ENCODE measurements at places on chromosomes 4 and X.

DNA sequence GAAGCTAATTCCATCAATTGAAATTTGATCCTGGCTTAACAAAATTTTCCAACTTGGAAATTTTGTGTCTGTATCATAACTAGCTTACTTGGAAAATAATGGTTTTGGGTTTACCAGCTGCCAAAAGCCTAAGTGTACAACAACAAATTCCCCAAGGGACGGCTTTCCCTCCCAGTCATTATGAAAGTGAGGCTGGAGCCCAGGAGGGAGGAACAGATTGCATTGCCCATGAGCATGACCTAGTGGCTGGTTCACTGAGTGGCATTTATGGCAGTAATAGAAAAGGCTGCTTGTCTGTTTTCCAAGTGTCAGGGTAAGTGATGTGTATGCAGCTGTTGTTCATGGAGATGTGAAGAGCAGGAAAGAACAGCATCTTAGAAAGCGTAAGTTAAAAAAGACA lies 70.8 kb upstream of the HHIP start:
- no peak for DNase-seq

GRCh38 chr4:6869944-6870343 lies 39.7 kb upstream of the TBC1D14 start:
- DNase-seq: no peak

GRCh38 chr4:2243681-2244380 lies 1.9 kb upstream of the HAUS3 start:
- DNase-seq: peak; percentile 69

- no peak for DNase-seq
Measured at GRCh38 chrX:122934131-122934530, 249.9 kb upstream of the GRIA3 start.

DNA sequence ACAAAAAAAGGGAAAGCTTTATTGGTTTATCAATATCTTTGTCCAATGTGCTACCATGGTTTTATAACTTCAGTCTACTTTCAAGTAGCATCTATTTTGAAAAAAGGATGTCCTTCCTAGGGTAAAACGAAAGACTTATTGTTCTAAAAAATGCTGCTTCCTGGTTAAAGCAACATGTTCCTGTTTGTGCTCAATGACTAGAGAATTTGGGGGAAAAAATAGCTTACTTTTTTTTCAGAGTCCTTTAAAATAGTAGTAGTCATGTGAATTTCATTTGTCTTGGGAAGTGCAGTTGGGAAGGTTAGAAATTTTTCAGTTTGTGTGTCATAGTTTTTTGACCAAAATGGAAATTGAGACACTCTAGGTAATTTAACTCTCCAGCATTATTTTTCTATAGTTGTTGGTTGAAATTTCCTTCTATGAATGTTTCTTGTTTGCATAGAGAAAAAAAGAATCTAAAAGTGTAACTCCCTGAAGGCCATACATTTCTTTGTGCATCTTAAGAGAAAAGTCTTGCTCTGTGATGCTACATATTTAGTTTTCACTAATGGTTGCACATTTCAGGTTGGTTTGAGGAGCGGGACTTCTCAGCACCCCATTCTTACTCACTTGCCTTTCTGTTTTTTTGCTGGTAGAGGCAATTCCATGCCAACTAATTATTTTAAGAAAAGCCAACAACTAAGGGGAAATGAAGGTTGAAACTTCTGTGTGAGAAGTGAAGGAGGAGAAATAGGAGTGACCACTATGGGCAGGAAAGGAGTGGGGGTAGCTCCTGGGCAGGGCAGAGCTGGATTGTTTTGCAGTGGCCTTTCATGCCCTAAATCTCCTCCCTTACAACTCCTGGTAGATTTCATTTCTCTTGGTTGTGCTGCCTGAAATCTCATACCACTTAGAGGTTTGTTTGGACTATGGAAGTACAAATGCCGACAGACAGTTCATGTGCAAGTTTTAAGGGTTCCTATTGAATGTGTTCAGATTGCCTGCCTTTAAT lies 76.4 kb downstream of the RAPGEF2 start:
- no peak for DNase-seq

DNA sequence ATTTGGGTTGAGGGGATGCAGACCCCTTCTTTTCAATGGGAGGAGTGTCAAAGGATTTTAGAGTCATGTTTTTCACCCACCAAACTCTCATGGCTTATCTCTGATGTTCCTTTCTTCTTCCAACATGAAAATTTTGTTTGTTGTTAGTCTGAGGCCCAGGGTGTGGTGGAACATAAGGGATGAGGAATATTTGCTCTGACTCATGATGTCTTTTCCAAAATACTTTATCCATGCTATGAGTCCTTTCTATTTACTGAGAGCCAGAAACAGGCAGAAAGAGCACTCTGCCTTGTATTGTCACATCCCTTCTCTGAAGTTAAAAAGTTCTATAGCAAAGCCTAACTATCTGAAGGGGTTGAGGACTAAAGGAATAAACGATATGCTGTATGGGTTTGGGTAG lies 61.6 kb upstream of the GYPA start:
- no peak for DNase-seq

GRCh38 chr4:36310793-36311192 lies 29.4 kb downstream of the DTHD1 start:
- DNase-seq: no peak

GRCh38 chrX:63755892-63756291 lies 29.1 kb downstream of the ARHGEF9 start:
- DNase-seq: no peak

GRCh38 chr4:148254621-148255343 lies 187.4 kb downstream of the NR3C2 start:
- DNase-seq: no peak

DNA sequence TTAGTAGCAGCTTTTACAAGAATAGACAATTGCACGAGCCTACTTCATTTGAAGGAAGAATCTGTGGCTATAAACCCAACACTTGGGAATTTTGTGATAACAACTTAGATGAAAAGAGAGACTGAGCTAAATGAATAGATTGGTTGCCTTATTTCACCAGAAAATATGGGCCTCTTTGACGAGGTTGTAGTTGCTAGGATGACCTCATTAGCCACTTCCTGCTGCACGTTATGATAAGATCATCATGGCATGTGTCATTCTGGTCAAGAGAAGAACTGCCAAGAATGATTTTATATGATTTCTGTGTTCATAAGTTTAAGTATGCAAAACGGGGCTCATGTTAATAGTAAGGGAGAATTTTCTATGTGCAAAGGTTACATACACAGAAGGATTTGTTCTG lies 321.9 kb upstream of the GIMD1 start:
- no peak for DNase-seq

- no peak for DNase-seq
Measured at GRCh38 chr4:176387571-176387970, 67.8 kb downstream of the SPCS3 start.

GRCh38 chr4:2927696-2928075 lies 35.5 kb downstream of the NOP14 start:
- DNase-seq: no peak

DNA sequence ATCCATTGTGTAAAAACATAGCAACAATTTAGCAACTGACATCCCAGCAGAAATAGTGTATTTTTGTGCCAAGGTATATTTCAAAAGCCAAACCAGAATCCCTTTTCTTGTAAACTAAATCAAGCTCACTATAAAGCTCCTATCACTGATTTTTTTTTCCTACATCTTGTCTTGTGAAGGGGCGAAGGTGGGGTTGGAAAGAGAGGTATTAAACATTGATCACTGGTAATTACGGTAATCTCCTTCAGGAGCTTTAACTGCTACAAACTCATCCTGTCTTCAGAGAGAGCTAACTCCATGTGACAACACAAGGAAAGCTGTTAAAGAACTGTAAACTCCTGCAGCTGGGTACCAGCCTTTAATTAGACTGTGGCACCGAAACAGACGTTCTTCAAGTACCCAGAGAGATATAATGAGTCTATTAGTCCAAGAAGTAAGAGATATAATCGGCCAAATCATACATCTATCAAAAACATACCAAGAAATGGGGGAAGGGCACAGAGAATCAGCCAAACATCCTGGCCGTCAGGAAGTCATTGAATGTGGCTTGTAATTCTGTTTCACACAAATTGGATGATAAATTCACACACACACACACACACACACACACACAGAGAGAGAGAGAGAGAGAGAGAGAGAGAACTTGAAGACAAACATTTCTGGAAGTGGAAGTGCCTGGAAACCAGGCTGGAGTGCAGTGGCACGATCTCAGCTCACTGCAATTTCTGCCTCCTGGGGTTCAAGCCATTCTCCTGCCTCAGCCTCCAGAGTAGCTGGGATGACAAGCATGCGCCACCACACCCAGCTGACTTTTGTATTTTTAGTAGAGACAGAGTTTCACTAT lies 111.9 kb upstream of the PPARGC1A start:
- no peak for DNase-seq

GRCh38 chrX:77453190-77453589 lies 6.0 kb downstream of the FGF16 start:
- no peak for DNase-seq

- no peak for DNase-seq
Measured at GRCh38 chr4:102324730-102325129, 20.6 kb downstream of the SLC39A8 start.

DNA sequence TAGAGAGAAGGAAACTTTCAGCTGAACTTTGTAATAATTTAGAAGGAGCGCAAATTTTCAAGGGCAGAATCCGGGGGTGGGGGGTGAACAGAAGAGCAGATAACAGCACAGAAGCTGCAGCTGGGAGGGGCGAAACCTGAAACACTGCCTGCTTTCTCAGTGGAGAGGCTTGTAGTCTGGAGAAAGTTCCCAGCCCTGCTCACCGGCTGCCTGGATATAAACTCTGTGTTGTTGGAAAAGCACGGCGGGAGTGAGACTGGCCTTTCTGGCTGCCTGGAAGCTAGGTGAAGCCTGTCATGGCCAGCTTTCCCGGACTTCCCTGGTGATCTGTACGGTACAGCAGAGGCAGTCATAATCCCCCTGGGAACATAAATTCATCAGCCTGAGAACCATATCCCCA lies 1352.1 kb upstream of the DIAPH2 start:
- no peak for DNase-seq

- no peak for DNase-seq
Measured at GRCh38 chr4:124025428-124025827, 628.8 kb downstream of the SPRY1 start.

DNA sequence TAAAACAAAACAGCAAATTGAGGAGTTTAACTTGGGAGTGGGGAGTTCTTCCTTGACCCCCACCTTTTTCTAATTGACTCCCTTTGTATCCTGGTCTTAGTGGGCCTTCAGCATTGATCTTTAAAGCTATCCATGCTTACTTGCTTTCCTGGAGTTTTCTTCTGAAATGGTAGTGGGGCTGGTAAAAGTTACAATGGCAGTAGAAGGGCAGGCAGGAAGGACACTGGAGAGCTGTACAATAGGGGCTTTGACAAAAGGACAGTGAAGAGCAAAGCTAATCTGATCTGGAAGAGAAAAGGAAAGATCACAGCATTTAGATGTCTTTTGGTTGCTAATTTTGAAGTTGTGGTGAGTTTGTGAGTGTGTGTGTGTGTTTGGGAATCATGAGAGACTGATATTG lies 111.5 kb downstream of the MID1 start:
- DNase-seq: no peak

GRCh38 chr4:90624781-90625180 lies 497.6 kb downstream of the CCSER1 start:
- no peak for DNase-seq

DNA sequence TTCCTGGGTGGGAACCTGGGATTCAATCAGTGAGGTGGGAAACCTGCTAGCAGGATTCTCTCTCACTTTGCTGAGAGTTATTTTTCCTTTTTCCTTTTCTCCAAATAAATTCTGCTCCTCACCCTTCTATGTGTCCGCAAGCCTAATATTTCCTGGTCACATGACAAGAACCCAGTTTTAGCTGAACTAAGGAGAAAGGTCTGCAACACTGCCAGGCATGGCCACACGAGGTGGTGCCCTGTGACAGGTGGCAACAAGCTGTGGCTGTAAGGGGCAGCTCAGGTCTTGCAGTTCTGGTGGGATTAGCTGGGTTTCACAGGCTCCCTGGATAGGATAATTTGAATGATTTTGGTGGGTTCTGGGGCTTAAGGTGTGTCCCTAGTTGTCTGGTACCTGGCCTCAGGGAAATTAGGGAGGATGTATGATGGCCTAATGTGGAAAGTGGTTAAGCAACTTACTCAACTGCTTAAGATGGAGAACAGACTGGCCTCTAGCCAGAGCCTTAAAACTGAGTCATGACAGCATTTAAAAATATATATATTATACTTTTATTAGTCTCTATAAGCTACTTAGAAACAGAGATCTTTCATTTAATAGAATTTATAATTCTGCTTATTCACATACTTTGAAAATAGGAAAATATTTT lies 215.0 kb downstream of the IL15 start:
- no peak for DNase-seq

GRCh38 chrX:110178179-110178865 lies 139.6 kb downstream of the AMMECR1 start:
- DNase-seq: no peak

DNA sequence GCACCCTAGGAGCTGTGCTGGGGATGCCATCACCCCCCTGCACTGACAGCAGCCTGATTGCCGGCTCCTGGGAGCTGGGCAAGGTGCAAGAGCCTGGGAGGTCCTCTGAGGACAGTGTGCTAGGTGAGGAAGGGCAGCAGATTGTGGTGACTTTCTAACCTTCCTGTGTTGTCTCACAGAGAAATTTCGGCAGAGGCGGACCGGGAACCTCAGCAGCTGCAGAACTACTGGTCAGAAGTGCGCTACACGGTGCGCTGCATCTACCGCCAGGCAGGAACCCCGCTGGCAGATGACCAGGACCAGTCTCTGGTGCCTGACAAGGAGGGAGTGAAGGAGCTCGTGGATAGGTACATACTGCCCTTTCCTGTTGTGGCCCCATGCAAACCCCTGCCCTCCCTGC lies 89.8 kb downstream of the FAM193A start:
- DNase-seq: no peak

DNA sequence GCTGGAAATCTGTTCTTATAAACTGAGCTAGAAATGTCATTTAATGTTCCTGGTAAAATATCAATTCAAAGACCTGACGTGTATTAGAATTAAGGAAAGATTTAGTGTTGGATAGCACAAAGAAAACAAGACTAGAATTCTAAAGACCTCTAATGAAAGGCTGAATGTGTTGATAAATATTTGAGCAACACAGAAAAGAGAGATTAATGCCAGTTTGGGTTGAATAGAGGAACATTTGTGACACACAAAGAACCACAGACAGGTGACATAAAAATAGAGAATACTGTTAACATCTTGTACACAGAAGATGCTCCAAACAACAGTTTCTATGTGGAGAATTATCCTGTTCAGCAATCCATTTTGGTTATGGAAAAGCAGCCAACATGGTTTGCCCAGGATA lies 222.1 kb upstream of the GALNT7 start:
- no peak for DNase-seq

- no peak for DNase-seq
Measured at GRCh38 chr4:681736-682451, 7.1 kb downstream of the SLC49A3 start.
